ENCODE measurements at places on chromosomes 6 and 20. TPM values are rescaled to one million over a fixed set of nuclear protein-coding genes. Genes with fewer than 3 reads are reported as not detected.

OTOR gene
- not detected for total RNA-seq

TMEM170B gene
- total RNA-seq: 4.5 TPM

CCN2 gene
- 22.8 TPM for total RNA-seq

CPXM1 gene
- total RNA-seq: 0.50 TPM

TDRD6 gene
- 0.33 TPM for total RNA-seq

VIP gene
- not detected for total RNA-seq

OSTM1 gene
- 31.9 TPM for total RNA-seq

GCNT2 gene
- 2.1 TPM for total RNA-seq

VWA7 gene
- total RNA-seq: under 0.01 TPM

BPIFB4 gene
- total RNA-seq: not detected

MEP1A gene
- not detected for total RNA-seq

TEAD3 gene
- total RNA-seq: 9.6 TPM

LTA gene
- not detected for total RNA-seq

Measured in fibroblast of lung (primary cell).